Fibroblast of mammary gland (primary cell): ENCODE measurements at places on chromosomes 5 and 9.

DNA sequence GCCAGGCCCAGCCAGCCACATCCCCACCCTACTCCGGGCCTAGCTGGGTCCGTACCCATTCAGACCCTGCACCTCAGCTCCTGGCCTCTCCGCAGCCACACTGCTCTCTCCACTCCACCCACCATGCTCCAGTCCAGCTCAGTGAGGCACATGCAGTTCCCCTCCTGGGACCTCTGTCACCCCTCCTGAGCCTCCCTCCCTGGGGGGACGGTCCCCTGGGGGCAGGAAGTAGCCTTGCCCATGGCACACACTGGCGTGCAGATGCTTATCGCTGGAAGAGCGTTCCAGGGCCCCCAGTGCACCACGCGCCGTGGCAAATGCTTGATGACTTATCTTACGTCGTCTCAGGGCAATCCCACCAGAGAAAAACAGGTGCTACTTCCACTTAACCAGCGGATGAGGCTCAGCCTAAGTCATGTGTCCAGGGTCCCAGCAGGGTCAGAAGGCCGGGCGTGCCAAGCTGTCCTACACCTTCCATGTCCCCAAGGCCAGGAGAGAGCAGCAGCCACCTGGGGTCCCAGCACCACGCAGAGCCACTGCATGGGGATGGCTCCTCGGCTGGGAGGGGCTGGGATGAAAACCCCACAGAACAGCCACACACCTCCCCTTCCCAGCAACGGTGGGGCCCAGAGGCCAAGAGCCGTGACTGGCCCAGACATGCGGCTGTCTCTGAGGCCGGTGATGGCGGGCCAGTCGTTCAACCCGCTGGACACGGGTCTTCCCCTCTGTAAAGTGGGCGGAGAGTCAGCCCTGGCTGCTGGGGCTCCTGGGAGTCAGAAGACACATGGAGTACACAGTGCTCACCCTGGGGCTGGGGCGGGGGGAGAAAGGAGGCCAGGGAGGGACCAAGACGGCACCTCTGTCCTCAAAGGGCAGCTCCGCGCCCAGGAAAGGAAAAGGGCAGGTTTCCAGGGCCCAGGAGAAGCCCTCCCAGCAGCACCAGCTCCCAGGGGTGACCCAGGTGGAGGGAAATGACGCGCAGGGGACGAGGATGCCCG, 2.6 kb upstream of the CCDC187 start:
- no peak for DNase-seq

DNA sequence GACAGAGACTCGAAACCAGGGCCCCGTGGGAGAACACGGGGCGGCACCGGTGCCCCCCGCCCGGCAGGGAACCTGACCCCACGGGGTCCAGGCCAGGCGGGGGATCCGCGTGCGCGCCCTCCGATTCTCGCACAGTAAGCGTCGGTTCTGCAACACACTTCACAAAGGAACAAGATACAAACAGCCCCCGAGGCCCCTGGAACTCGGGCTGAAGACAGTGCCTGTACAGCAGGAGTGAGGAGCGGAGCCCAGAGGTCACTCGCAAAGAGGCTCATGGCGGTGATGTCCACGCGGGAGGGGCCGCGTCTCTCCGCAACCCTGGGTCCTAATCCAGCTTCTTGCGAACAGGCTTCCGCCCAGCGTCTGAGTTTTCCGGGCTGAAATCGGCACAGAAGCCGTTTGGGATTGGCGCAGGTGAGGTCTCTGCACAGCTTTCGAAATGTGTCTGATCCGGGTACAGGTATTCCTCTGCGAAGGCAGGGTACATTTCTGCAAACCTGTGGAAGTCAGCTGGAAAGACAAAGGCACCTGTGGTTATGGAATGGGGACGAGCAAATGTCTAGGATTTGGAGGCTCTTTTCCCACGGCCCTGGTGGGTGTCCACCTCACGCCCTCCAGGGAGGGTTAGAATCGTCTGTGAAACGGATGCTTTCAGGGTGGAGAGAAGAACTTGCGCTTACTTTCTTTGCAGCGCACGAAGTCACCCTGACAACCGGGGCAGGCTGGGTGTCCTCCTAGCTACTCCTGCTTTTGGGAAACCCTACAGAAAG, 18.3 kb upstream of the SLC6A3 start:
- DNase-seq: no peak

GRCh38 chr5:145347026-145347616, 488.0 kb downstream of the PRELID2 start:
- peak; percentile 55 for DNase-seq

- peak; percentile 90 for DNase-seq
These were observed 191.6 kb upstream of the MSX2 start for GRCh38 chr5:174532455-174533453.

DNA sequence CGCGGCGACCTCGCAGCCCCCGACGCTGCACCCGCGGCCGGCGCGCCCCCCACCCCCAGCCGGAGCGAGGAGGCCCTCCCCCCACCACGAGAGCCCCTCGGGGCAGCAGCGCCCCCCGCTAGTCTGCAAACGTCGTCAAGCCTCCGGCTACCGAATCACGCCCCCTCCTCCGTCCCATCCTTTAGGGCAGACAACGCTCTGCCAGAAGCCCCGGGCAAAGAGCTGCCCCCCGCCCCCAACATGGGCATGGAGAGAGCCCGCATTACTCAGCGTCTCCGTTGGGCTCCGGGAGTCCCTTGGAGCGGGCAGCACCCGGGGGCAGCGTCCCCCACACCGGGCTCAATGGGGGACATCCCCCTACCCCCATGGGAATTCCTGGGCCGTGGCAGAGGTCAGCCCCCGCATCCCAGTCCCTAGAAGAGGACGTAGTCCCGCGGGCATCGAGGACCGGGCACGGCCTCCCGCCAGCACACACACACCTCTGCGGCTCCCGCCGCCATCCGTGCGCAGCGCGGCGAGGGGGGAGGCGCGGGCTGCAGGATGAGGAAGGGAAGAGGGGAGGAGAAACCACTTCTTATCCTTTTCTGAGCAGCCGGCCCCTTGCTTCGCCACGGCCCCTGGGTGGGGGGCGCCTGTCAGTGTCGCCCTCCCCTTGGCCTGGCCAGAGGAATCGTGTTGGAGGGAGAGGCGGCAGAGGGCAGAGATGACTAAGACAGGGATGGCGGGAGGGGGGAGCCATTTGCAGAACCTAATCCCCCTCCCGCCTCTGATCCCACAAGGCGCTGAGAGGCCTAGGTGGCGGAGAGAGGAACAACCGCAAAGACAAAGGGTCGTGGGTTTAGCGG, 750 bp downstream of the DNM1 start:
- no peak for DNase-seq

DNA sequence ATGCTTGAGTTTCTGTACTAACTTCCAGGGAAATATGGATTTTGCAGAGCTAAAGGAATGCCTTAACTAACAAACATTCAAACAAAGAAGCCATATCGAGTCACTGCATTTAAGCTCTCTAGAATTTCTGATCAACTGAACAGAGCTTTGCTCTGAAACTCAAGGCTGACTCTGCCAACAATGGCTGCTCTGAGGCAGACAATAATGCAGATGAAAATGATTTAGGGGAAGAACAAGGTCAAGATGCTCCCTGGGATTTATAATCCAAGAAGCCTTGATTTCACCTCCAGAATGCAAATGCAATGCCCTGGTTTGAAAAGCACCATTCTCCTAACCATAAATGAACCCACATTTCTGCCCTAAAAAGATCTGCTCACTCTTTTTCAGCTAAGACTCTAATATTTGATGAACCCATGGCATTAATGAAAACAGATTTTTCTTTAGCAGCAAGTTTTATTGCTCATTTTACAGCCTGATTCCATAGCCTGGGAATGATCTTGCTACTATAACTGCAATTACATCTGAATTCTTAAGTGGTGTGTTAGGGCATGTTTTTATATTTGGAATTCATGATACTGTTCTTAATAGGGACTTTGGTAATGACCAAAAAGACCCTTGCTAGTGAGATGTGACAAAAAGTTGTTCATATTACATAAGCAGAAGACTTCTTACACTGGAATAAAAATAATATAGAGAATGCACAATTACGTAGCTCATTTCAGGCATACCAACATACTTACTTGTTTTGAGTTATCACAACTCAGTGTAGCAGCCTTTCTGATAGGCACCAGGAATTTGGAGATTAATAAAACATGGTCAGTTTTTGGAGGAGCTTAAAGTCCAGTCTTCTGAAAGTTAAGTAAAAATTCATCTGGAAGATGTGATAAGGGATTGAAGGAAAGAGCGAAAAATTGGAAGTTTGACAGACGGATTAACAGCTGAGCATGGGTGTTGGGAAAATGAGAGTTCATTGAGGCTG, 169.4 kb downstream of the TRPM3 start:
- no peak for DNase-seq

GRCh38 chr5:141001446-141001843, 35.2 kb downstream of the PCDHAC2 start:
- DNase-seq: no peak

GRCh38 chr5:36723912-36724311, 117.5 kb downstream of the SLC1A3 start:
- DNase-seq: no peak

DNA sequence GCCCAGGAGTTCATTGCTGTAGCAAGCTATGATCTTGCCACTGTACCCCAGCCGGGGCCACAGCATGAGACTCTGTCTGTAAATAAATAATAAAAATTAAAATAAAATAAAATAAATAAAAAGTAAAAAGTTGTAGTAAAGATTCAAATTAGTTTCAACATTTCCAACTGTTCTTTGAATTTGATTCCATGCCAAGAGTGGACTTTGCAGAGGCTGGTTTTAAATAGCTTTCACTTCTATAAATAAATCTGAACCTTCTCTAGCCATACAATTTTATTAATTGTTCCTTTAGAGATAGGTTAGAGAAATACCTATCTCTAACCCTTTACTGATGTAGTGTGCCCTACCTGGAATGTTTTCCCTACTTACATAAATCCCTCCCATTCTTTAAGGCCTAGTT, 129.7 kb upstream of the SLIT3 start:
- DNase-seq: peak; percentile 31

DNA sequence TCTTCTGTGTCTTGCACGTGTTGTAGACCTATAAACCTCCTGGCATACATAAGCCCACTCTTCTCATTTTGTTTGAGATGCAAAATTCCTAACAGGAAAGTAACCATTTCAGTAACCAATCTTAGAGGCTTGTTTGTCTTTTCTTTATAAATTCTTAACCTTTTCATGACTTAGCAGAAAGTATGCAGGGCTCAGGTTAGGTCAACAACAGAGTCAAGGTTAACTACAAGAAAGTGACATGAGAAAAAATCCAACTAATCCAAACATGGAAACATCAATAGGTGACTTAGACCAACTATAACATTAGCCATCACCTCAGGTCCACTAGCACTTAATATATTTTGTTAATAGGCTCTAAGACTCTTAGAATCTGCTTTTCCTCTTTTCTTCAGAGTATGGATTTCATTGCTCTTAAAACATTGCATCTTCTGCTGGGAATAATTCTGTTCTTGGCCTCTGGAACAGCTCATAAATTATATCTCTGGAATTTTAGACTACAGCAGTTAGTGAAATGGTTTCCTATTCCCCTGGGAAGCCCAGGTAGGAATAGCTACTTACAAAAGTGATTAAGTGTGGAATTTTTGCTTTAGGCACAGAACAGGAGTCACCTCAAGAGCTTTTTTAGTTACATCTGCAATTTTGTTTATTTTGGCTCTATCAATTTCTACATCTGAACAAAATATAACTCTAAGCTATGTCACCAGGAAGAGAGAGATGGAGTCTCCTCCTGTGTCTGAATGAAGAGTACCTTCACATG, 155.3 kb upstream of the ANKRD55 start:
- no peak for DNase-seq

DNA sequence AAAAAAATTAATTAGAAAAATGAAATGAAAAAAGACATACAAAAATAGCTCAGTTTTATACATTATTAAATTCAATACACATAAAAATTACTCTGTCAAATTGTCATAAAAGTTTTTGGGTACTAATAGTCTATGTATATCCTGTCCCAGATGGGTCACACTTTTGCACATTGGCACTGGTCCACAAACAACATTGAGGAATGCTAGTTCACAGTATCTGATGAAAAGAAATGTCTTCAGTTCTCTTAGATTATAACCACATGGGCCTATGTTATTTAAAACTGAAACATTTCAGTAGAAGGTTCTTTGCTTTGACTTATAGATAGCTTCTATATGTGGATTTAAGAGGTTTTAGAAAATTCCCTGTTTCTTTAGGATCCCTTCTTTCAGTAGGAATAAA, 39.8 kb downstream of the LNPEP start:
- DNase-seq: no peak

- DNase-seq: no peak
These were observed 301.5 kb downstream of the EPB41L4A start for GRCh38 chr5:112117551-112117950.

- DNase-seq: no peak
These were observed 281.0 kb downstream of the HINT1 start for GRCh38 chr5:130884023-130884422.

- no peak for DNase-seq
These were observed 42.0 kb downstream of the FRMPD1 start for GRCh38 chr9:37692622-37693221.

DNA sequence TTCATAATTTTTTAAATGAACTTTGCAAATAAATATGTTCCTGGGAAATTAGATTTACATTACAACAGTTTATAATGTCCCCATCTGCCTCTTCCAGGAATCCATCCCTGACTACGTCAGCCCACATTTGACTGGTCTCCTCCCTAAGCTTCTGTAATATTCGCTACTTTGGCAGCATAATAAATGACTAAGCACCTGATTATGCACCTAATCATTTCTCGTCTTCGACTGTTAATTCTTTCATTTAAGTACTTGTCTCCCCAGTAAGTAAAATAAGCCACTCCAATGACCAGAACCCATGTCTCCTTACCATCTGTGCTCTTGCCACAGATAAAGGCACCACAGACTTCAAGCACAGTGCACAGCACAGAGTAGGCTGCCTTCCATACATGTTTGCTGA, 122.7 kb downstream of the DENND1A start:
- peak; percentile 27 for DNase-seq

DNA sequence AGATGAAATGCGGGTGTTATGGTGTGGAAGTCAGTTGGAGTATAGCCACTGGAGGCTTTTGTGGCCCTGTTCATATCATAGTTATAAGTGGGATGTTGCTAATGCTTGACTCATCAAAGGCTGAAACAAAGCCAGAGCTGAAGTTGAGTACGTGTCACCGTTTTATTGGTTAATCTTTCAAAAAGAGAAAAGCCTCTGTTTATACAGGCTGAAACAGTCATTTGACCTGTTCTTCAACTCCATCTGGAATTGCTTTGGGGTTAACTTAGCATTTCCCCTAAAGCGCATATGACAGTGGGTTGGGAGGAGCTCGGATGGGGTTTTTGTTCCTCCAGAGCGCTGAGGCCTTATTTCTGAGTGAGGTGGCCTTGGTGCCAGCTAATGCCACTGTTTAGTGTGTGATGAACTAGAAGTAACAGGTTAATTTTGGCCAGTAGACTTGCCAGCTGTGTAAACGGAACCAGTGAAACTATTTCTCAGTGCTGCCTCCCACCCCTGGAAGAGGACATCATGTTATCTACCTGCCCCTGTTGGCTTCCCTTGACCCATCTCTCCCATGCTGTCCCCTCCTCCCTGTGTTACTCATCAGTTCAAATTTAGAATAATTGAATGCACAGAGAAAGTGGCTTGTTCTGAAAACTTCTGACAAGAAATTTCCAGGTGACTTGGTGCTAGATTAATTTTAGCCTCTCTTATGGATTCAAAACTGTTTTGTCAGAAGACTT, 34.2 kb downstream of the MTAP start:
- peak; percentile 100 for DNase-seq

GRCh38 chr5:171805746-171806145, 20.1 kb downstream of the SMIM23 start:
- no peak for DNase-seq
